ENCODE measurements at places on chromosomes 4 and X.

GRCh38 chr4:10584042-10584441 is 100.5 kb downstream of the CLNK start:
- DNase-seq, result no peak

DNA sequence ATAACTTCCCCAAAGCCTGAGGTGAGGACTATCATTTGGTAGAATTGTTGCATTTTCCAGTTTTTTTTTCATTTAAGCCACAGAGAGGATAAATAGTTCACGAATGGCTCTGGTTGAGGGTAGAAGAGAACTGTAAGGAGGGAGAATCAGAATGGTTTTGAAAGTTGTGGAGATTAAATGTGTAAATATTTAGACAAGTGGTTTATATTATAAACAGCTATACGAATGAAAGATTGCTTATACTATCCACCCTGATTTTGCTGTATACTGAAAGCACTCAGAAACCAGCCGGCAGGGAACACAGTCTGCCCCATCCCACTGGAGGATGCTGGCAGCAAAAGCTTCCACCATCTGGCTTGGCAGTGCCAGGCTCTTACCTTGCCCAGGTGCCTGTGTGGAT is 341.1 kb downstream of the RAPGEF2 start:
- DNase-seq, result no peak

GRCh38 chr4:166839615-166840251 is 394.6 kb downstream of the SPOCK3 start:
- DNase-seq, result no peak

DNA sequence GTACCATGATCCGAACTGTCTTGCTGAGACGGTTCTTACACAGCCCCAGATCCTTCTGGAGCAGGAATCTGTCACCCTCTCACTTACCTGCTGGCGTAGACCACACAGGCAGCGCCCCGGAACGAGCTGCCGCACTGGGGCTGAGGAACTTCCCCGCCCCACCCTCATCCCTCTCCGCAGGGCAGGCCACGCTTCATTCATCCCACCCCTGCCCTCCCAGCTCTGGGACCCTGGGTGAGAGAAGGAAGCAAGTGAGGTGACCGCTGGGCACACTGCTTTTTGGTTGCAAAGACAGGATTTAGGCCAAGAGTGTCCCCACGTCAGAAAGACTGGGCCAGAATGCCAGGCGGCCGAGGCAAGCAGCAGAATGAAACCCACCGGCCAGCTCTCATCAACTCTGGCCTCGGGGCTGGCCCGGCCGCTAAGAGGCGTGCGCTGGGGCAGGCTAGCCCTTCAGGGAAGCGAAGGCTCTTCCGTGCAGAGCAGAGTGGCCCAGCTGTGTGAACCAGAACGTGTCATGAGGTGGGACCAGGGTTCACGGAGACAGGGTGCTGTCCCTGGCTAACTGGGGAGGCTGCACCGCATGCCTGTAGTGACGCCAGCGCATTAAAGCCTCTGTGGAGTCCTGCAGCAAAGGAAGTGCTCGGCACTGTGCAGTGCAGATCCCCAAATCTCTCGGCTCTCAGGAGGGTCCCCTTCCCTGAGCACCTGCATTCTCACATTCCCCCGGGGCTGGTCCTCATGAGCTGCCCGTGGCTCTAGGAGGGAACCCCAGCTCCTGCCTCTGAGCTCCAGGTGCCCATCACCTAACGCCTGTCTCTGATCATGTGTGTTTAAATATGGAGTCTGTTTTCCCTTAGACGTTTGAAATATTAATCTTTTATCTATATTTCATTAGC is 6.4 kb downstream of the LRPAP1 start:
- no peak for DNase-seq

DNA sequence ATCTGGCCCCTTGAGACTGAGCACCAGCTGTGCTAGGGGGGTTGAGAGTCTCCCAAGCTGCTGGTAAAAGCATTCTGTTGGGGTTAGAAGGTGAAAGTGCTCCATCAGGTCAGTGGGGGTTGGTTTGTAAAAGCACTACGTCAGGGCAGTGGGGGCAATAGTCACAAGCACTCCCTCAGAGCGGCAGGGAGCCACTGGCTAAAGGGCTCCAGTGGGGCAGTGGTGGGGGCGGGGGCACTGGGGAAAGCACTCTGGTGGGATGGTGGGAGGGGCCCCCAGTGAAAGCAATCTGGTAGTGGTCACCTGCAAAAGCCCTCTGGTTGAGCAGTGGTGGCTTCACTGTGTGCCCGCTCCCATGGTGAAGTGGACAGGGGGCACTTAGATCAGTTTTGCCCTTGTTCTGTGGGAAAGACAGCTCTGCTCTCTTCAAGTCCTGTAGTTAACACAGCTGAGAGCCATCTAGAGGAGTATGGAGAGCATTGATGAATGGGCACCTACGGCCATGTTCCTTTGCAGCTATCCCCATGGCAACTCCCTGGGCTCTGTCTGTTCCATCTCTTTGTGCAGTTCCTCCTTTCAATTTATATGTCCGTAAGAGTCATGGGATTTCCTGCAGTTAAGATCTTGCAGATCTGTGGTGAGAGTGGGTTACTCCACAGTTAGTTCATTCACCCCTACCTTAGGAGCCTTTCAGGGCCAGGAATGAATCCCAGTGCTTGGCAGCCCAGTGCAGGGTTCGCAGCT is 106.4 kb downstream of the SH3BGRL start:
- DNase-seq, result peak; percentile 43

DNA sequence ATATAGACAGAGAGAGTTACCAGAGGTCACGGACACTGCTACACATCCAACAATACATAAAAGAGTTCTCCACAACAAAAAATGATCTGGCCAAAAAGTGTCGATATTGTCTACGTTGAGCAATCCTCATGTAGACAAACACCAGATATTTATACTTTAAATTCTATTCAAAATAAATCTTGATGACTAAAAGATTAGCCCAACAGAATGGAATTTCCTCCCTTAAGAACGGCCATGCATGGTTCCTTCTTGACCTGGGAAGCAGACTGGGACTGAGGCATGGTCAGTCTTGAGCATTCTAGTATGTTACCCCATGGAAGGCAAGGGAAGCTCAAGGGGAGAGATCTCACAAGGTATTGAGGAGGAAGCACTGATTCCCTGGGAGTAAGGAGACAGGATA is 43.5 kb downstream of the LHFPL1 start:
- no peak for DNase-seq

DNA sequence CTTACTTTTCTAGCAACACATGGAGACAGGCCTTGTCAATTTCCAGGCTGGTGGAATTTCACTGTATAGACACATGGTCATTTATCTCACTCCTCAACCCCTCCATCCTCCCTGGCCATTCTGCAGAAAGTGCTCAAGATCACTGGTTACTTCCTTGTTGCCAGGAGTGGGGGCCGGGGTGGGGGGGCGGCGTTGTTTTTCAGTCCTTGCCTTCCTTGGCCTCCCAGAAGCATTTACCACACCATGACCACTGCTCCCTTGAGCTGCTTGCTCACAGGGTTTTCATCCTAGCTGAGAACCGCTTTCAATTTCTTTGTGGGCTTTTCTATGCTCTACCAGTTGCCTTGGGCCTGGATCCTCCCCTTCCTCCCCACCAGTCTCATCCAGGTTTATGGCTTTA is 14.1 kb upstream of the BCOR start:
- no peak for DNase-seq

DNA sequence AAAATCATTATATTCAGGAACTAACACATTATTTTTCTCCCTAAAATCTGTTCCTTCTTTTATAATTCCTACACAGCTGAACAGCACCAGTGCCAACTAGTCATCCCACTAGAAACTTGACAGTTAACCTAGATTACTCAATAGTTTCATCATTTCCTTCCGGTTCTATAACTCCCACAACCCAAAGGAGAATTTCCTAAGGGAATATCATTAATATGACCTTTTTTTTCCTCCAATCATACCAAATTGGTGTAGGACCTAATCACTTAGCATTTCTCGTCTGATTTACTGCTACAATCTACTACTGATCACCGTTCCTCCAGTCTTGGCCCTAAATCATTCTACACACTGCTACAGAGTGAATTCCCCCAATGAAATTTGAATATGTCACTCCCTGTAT is 45.9 kb downstream of the WDFY3 start:
- DNase-seq, result no peak

DNA sequence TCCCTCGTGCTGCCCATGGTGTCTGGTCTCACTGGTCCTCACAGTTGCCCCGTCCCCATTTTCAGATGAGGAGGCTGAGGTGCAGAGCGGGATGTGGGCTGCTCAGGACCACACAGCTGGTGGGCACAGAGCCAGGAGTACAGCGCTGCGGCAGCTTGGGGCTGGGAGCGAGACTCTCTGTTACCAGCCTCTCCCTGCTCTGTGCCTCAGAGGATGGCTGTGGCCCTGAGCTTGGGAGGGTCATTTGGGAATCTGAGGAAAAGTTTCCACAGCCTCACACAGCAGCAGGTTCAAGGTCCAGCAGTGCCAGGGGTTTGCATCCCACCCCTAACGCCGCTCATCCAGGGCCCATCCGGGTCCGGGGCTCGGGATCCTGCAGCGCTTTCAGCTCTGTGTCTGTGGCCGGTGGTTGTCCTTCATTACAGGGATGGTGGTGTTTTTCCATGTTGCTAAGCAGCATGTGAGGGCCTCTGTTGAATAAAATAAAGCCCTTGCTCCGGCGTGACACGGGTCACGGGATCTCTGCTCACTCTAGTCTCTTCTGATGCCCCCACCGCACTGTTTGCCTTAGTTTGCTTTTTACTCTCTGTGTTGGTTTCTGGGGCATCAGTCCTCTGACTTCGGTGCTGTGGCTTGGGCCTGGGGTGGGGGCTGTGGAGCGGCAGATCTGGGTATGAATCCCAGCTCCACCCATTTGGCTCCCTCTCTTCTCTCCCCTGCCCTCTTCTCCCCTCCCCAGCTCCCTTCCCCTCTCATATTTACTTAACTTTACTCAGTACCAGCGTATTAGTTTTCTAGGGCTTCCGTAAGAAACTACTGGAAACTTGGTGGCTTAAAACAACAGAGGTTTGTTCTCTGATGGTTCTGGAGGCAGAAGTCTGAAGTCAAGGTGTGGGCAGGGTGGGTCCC is 6.5 kb downstream of the WFS1 start:
- no peak for DNase-seq

- peak; percentile 41 for DNase-seq
These were observed 3.5 kb downstream of the MND1 start for GRCh38 chr4:153348006-153348405.

- peak; percentile 41 for DNase-seq
These were observed 16.3 kb upstream of the PLCXD1 start for GRCh38 chrX:264634-265455.

- peak; percentile 52 for DNase-seq
These were observed 105.1 kb downstream of the PHF8 start for GRCh38 chrX:53939127-53939526.

DNA sequence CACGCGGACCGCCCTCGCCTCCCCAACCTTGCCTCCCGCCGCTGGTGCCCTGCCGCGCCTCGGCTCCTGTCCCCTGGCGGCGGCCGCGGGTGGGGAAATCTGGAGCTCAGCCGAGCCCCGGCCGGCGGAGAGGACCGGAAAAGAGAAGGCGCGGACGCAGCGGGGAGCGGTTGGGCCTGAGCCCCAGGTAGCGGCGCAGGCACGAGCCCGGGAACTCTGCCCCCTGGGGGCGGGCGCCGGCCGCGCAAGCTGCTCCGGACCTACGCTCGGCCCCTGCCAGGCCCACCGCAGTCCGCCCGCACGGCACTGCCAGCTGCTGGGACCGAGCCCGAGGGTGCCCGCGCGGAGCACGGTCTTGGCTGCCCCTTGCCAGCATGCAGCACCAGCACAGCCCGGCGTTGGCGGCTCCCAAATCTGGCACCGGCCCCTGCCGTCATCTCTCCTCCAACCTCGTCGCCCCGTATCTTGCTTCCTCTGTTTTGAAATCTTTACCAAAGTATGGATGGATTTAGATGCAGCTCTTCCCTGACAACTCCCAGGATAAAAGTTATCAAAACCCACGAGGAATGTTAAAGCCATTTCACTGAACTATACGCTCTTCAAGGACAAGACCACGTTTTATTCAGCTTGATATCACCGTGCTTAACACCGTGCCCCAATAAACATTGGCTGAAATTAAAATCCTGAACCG is at the start of gene PRSS12:
Gene PRSS12 (minus strand): TSS at position 161 of the 691 bp plus-strand sequence. CDS start 283 bp downstream, outside the sequence.
- DNase-seq, result peak; percentile 72

GRCh38 chrX:40947276-40947675 is 138.0 kb upstream of the USP9X start:
- DNase-seq, result no peak

DNA sequence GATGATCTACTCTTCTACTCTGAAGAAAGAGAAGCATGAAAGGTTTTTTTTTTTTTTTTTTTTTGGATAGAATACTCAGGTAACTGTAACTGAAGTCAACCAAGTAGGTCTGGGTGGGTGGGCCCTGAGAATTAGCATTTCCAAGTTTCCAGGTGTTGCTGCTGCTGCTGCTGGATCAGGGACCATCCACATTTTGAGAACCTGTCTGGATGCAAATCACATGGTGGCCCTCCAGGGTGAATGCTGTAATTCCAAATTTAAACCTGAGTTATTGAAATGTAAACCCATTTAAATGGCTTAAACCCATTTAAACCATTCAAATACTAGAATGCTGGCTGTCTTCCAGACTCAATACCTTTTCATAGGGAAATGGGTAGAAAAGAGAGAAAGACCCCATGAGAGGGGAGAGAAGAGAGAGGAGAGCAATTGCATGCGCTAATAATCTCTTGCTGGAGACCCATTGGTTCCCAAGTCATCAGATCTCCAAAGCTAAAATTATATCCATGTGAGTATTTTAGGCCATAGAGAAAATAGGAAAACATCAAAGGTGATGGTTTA is 17.6 kb downstream of the SUPT20HL1 start:
- no peak for DNase-seq

- DNase-seq, result no peak
These were observed 258.9 kb downstream of the NPFFR2 start for GRCh38 chr4:72290737-72291136.

DNA sequence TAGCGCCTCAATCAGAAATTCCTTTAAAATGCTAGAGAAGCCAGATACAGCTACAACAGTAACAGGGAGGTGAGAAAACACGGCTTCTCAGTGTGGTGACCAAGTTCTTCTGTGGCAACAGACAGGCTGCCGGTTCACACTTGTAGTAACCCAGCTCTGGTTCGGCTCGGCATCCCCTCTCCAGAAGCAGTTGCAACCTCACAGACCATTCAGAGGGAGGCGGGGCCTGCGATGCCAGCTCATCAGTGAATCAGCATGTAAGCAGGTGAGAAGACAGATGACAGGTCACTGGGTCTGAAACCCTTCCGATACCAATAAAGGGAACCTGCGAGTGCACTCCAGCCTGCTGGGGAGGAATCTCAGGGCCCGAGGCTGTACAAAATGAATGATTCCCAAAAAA is 251.0 kb downstream of the KCNIP4 start:
- DNase-seq, result no peak

DNA sequence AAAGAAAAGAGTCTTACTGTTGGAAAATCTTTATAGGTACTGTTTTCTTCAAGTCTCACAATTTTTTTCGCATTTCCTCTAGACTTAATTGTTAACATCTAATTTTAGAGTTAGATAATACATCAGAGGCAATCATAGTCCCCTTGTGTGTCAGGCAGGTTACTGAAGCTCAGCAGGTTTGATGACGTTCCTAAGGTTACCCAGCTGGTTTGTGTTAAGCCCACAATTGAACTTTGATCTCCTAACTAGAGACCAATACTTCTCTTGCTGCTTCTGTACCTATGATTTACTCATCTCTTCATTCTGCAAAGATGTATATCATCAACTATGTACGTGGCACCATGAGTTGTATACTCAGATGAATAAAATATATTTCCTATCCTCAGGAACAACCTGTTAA is 131.6 kb upstream of the STIM2 start:
- DNase-seq, result no peak

GRCh38 chrX:9211269-9211668 is 177.3 kb upstream of the FAM9B start:
- no peak for DNase-seq

Data from hematopoietic multipotent progenitor cell treated with erythropoietin and hydrocortisone succinate and interleukin-3 and kit ligand, for 6 days (in vitro differentiated cells).